ENCODE measurements at places on chromosomes 11 and 22.

DNA sequence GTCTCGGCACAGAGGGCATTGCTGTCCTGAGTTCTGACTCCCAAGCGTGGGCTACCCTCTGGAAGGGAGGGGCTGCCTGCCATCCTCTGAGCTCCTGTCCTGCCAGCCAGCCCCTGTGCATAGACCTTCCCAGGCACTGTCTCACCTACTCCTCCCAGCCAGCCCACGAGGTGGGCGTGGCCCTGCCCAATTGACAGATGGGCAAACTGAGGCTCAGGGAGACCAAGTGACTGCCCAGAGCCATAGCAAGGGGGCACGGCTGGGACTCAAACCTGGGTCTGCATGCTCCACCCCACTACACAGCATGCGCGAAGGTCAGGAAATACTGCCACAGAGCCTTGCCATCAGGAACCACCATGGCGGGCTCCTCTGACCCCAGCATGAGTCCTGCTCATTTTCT, 29.4 kb upstream of the PRR5 start:
- no peak for DNase-seq

DNA sequence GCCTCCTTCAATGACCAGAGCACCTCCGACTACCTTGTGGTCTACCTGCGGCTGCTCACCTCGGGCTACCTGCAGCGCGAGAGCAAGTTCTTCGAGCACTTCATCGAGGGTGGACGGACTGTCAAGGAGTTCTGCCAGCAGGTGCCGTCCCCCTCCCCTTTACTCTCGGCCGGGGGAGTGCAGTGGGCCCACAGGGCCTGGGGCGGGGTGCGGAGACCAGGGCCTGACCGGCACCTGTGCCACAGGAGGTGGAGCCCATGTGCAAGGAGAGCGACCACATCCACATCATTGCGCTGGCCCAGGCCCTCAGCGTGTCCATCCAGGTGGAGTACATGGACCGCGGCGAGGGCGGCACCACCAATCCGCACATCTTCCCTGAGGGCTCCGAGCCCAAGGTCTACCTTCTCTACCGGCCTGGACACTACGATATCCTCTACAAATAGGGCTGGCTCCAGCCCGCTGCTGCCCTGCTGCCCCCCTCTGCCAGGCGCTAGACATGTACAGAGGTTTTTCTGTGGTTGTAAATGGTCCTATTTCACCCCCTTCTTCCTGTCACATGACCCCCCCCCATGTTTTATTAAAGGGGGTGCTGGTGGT, 11.0 kb downstream of the OTUB1 start:
- DNase-seq: no peak

GRCh38 chr22:43946384-43946667, 8.9 kb upstream of the SAMM50 start:
- DNase-seq: no peak

GRCh38 chr11:9831122-9831521, 167.2 kb downstream of the SWAP70 start:
- DNase-seq: peak; percentile 76

DNA sequence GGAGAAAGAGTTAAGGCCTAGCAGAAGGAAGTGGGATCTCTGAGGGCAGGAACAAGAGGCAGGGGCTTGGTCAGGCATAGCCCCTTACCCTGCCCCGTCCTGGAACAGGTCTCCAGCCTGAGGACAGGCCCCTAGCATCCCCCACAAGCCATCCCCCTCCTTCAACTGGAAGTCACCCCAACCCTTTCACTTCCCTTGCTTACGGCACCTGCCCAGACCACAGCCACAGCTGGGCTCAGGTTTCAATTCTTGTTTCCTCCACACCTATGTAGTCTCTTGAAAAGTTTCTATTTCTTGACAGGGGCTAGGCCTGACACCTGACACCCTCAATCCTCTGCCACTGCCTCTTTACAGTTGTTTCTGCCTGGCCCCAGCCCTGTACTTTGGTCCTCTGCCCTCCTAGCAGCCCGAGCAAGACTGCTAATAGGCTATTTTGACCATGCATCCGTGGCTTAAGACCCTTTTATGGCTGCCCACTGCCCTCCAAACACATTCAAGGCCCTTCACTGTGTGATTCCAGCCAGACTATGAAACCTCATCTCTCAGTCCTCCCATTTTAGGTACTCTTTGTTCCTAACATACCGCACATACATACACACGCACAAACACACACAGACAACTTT, 10.9 kb upstream of the FCHSD2 start:
- no peak for DNase-seq

DNA sequence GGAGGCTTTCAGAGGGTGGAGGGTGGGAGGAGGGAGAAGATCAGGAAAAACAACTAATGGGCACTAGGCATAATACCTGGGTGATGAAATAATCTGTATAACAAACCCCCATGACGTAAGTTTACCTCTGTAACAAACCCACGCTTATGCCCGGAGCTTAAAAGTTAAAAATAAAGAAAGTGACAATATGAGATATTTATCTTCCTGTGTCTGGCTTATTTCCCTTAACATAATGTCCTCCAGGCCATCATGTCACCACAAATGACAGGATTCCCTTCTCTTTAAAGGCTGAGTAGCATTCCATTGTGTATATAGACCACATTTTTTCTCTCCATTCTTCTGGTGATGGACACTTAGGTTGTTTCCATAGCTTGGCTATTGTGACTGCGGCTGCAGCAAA, 79.5 kb downstream of the BARX2 start:
- DNase-seq: no peak

DNA sequence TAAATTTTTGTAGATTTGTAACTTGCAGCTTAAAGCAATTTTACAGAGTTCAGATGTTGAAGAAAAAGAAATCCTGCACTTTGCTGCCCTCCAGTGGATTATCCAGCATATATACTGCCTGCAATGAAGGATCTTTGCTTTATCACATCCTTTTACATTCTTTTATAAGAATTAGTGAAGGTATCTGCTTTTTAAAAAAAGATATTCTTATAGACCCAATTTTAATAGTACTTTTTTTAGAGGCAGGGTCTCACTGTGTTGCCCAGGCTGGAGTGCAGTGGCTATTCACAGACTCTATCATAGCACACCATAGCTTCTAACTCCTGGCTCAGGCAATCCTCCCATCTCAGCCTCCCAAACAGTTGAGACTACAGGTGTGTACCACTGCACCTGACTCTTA, 60.7 kb downstream of the TTC17 start:
- peak; percentile 7 for DNase-seq

DNA sequence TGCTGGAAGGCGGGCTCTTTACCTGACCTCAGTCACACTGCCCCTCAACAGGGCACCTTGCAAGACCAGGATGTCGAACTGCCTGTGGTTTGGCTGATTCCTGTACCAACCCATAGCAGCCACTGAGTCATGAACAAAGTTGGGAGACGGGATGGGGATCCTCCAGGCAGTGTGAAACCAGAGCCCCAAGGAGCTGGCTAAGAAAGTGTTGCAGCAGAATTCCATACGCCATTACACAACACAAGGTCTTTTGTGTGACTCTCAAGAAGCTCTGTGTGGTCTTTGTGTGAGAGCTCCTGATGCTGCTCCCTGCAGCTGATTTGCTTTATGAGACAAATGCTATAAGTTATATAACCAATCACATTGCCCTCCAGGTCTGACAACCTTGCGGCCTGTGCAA, 617.7 kb downstream of the OPCML start:
- DNase-seq: no peak

GRCh38 chr11:12893787-12894672, 115.1 kb upstream of the RASSF10 start:
- peak; percentile 8 for DNase-seq

- no peak for DNase-seq
Observed at GRCh38 chr11:2302896-2303626, 1.2 kb downstream of the TSPAN32 start.

DNA sequence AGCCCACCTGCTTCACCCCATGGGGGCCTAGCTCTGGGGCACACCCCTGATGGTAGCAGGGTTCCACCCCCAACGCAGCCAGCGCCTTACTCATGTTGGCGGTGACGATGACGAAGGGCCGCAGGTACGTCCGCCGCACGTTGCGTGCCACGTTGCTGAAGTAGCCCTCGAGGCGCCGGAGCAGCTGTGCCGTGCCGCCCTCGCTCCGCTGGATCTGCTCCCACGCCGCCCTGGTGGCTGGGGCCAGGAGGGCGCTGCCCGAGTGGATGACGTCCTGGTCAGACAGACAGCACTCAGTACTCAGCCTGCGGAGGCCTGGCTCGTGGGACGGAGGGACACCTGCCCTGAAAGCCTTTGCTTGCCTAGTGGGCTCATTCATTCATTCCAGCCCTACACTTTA, 50.8 kb downstream of the TRMU start:
- no peak for DNase-seq

- no peak for DNase-seq
Observed at GRCh38 chr11:119460582-119460981, 37.6 kb upstream of the THY1 start.

- no peak for DNase-seq
Observed at GRCh38 chr11:92744929-92745585, 224.4 kb upstream of the MTNR1B start.

DNA sequence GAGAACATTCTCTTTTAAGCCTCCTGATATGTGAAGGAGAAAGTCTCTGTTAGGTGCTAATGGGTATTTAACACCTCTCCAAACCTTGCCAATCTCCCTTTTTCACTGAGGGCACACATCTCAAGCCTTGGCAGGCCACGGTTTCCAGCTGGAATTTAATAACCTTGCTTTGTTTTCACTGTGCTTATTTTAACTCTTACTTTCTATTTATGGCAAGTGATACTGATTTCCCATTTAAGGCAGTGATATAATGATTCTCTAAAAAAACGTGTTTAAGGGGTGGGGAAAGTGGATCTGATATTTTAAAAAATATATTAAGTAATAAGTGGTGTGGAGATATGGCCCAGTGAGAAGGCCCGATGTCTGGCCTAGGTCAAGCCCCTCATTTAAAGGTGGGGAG, 1.1 kb upstream of the RASD2 start:
- DNase-seq: no peak

DNA sequence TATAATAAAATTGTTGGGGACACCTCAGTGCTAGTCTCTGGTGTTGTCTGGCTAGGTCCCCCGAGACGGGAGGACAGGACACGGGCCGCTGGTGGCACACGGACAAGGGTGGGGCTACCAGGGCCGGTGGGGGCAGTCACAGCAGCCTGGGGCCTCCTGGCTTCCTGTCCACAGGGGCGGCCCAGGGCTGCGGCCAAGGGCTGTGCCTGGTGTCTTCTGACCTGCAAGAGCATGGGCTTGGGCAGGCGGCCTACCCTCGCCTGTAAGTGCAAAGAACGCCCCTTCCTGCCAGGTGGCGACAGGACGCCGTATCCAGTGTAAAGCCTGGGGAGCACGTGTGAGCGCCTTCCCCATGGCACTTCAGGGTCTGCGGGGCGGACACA, 3.6 kb downstream of the LRFN4 start:
- DNase-seq: no peak

DNA sequence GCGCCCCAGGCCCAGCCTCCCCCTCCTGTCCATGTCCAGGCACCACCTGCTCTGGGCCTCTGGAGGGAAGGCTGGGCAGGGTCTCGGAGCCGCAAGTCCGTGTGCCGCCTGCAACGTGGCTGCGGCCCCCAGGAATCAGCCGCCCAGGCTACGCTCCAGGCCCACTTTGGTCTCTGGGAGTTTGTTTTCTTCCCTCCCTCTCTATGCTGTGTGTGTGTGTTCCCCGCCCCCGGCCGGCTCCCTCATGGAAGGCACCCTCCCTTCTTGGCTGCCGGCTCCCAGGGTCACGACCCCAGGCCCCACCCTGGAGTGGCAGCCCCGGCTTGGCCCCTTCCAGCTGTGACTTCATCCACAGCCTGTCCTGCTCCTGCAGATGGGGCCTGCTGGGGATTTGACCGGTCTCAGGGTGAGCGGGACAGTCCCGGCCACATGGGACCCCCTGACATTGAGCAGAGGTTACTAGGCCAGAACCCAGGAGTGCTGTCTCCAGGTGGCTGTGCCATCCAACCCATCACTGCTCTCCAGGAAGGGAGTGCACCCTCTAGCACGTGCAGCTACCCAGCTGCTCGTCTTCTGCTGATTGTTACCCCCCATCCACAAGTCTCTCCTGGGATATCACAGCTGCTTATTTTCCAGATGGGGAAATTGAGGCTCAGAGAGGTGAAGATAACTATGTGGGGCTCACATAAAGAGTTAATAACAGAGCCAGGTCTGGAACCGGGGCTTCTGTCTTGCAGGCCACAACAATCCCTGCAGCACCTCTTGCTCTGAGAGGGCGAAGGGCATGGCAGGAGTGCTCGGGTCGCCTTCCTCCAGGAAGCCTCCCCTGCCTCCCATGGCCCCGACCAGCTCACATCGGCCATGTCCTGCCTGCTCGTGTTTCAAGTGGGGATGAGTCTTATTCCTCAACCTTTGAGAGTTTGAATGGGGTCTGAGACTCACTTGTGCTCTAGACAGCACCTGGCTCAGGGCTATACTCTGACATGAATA, 2.8 kb upstream of the LIF start:
- DNase-seq: no peak

DNA sequence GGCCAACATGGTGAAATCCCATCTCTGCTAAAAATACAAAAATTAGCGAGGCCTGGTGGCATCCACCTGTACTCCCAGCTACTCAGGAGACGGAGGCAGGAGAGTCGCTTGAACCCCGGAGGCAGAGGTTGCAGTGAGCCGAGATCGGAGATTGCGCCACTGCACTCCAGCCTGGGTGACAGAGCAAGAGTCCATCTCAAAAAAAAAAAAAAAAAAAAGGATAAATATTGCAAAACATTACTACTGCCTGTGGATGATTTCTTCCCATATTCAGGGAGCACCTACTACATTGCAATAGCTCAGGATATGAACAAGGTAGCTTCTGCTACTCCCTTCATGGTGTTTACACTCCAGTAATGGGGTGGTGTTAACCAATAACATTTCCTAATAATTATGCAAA, 980.6 kb downstream of the NTM start:
- DNase-seq: no peak

DNA sequence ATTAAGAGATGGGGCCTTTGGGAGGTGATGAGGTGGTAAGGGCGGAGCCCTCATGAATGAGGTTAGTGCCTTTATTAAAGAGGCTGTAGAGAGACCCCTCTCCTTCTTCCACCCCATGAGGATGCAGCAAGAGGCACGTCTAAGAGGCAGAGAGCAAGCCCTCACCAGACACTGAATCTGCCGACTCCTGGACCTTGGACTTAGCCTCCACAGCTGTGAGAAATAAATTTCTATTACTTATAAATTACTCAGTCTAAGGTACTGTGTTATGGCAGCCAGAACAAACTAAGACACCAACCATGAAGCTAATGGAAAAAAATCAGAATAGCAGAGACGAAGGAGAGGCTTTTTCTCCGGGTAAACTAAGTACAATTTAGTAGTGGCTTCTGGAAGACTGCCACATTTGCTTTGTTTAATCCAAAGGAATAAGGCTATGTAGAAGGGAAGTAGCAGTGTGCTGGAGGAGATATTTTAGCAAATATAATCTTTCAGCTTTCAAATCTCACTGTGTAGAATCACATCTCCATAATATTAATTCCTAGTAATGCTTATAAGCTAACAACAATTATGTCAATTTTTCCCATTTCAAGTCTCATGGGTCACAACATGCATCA, 12.3 kb upstream of the SIK2 start:
- no peak for DNase-seq

- no peak for DNase-seq
Observed at GRCh38 chr11:118628432-118628831, 21.0 kb downstream of the PHLDB1 start.
